Activated CD4-positive, CD25-positive, alpha-beta regulatory T cell (primary cell): ENCODE measurements at places on chromosomes 1 and 21.

DNA sequence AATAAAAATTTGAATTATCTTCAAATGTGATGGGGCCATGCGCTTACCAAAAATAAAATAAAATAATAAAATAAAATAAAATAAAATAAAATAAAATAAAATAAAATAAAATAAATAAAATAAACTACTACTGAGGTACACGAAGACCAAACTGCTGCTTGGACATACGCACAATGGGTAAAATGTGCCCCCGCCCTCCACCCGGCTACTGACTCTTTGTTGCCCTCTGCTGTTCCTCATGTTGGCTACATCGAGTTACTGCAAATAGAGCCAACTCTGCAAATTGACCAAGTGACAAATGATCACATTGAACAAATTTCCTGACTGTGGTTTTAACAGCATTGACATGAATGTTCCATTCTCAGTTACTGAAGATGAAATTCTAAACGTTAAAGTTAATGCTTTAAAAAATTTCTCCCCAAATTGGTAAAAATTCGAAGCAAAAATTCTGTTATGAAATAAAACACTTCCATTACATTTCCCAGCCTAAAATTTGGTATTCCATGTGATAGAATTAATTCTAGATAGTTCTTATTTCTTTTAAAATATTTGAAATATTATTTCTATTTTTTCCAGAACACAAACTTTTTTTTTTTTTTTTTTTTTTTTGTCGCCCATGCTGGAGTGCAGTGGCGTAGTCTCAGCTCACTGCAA lies 18.8 kb upstream of the MAP1LC3C start:
- no peak for DNase-seq

GRCh38 chr1:205604825-205605505 lies 26.8 kb downstream of the ELK4 start:
- no peak for DNase-seq

- DNase-seq, result no peak
Observed at GRCh38 chr1:118136187-118136941, 48.7 kb downstream of the SPAG17 start.

GRCh38 chr1:204295671-204296070 lies 64.1 kb downstream of the PLEKHA6 start:
- DNase-seq, result no peak

GRCh38 chr1:2941907-2942306 lies 79.4 kb upstream of the ACTRT2 start:
- DNase-seq, result no peak

- DNase-seq, result no peak
Observed at GRCh38 chr21:36923270-36923669, 43.2 kb downstream of the HLCS start.

DNA sequence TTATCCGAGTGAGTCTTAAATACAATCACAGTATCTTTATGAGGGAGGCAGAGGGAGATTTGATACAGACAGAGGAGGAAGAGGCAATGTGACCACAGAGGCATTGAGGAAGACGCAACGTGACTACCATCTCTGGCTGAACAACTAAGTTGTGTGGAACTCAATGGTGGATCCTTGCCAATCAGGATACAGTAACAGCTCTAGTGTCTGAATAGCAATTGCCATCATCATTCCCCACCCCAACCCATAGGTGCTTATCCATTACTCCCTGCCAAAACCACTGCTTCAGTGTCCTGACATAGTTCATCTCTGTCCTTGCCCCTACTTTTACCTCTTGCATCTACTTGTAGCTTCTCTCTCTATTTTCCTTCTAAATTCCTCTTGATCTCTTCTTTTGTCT lies 20.5 kb upstream of the RHBDL2 start:
- no peak for DNase-seq

DNA sequence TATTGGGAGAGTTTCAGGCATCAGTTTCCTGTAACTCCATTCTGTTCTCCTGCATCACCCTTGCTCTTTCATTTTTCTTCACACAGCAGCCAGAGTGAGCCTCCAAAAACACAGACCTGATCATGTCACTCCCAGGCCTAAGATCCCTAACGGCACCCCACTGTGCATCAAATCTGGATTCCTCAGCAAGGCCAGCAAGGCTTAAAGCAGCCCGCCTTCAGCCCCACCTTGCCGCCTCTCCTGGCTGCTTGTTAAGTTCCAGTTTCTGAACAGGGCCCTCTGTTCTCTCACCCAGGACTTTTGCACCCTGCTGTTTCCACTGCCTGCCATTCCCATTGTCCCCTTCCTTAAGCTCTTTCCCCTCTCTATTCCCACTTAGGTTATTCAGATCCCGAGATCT lies 29.3 kb downstream of the C1orf116 start:
- no peak for DNase-seq

- DNase-seq, result no peak
Observed at GRCh38 chr21:46509741-46510502, 51.2 kb downstream of the DIP2A start.

DNA sequence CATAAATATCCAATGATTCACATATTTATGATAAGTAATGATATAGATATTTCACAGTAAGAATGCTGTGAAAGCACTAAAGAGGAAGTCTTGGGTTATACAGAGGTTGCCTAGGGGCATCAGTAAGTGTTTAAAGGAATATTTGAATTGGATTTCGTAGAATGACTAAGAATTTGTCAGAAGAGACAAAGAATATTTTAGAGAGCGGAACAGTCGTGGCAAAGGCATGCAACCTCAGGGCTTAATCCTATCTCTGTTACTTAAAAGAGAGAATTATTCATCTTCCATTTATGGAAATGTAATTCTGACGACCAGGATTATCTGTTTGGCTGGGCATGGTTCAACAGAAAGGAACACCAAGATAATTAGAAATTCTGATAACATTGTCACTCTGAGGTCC lies 171.9 kb upstream of the NR5A2 start:
- DNase-seq, result no peak

DNA sequence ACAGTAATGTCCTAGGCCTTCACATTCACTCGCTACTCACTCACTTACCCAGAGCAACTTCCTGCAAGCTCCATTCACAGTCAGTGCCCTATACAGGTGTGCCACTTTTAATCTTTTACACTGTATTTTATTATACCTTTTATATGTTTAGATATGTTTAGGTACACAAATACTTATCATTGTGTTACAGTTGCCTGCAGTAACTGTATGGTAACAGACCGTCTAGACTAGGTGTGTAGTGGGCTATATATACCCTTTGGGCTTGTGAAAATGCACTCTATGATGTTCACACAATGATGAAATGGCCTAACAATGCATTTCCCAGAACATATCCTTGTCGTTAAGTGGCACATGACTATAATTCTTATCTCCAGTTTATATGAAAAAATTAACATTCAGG lies 204.5 kb upstream of the HMCN1 start:
- DNase-seq, result no peak

DNA sequence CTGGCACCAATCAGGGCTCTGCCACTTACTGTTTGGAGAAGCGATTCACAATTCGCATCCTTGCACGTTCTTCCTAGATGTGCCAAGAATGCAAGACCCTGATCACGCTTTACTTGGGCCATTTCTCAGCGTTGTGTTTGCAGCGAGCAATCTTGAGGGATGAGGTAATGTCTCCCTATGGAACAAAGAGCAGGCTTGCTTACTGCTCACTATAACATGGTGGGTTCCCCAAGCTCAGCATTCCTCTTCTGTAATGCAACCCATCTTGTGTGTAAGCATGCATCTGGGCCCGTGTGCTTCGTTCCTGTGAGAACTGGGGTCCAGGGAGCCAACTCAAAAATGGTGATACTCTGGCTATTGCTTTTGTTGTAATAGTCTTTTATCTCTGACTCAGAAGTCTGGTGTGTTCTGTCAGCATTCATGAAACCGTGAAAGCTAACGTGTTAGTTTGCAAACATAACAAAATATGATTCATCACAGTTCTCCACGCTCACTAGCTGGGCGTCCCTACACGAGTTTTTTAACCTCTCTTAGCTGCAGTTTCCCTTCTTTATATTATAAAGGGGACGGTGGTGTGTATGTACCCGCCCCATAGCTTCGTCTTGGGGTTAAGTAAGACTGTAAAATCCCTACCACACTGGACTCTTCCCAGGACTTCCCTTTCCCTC lies 33.3 kb downstream of the DNTTIP2 start:
- no peak for DNase-seq

- peak; percentile 28 for DNase-seq
Observed at GRCh38 chr21:42818328-42818749, 61.0 kb downstream of the WDR4 start.

- DNase-seq, result no peak
Observed at GRCh38 chr1:220316305-220316704, 44.1 kb upstream of the RAB3GAP2 start.

DNA sequence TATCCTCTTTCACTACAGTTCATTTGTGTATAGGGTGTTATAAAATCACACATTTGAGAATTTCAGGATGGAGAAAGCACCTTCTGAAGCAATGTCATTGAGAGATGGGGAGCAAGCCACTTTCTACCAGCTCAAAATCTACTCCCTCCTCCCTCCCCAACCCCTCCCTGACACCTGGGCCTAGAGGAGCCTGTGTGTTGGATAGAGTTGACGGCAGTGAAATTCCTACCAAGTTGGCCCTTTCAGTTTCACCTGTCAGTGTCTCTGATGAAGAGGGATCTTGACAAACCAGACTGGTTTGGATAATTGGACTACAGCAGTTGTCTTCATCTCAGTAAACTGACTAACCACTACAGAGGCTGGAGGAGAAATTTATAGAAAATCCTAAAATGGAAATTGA lies 125.0 kb upstream of the HOOK1 start:
- DNase-seq, result no peak
